ENCODE measurements at places on chromosomes 1 and 21.

DNA sequence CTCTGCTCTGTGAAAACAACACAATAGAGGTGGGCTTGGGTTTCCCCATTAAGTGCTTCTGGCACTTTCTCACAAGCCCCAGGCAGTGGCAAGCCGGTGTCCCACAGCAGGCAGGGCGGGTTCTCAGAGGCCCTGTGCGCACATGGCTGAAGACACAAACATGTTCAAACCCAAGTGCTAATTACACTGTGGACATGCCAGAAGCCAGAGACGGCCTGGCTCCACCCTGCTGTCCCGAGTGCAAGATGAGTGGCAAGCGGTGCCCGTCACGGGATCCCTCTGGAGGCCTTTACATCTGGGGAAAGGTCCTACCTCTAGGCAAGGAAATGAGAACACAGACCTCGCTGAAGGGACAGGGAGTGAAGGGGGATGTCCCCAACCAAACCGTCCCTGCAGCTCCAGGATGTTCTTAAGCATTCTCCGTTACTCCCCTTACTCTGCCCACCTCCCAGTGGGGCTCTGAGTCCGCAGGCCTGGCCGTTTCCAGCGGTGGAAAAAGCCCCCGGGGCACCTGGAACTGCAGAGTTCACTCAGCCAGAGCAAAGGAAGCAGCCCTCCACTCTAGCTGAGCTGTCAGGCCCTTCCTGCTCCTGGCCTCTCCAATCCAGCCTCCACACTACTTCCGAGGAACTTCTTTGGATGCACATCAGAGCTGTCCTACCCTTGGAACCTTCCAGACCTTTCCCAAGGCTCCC lies 57.4 kb downstream of the SLC66A1 start:
- no peak for DNase-seq

GRCh38 chr1:31570228-31570627 lies 6.1 kb upstream of the TINAGL1 start:
- DNase-seq, result no peak

DNA sequence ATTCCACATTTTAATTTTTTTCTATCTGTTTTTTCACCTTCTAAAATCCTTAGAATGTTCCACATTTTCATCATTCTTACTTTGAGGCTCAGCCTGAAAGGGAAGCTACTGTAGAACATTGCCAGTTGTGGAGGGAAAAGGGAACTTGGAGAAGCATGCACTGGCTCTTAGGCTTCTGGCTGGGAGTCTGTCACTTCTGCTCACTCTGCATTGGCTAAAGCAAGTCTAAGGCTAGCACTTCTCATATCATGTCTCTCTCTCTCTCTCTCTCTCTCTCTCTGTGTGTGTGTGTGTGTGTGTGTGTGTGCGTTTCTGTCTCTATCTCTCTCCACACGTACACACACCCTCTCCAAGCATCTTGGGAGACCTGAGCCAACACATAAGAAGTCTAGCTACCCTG lies 49.6 kb upstream of the ADAR start:
- DNase-seq, result no peak

DNA sequence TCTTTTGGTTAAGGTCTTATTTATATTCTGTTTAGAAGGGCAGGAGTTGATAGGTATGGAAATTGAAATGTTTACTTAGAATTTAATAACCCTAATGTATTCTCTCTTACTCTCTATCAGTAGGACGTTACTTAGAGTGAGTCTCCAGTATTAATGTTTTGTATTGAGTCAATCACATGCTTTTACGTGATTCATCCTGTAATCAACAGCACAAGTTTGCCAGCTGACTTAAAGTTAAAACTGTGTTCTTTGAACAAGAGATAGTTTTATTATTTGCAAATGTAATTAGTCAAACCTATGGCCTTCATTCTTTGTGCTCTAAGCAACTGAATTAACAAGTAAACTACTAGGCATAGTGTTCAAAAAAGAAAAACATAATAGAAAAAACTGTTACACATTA lies 57.3 kb downstream of the PKN2 start:
- DNase-seq, result peak; percentile 46

- DNase-seq, result peak; percentile 50
Observed at GRCh38 chr1:203281033-203281432, 24.3 kb upstream of the BTG2 start.

DNA sequence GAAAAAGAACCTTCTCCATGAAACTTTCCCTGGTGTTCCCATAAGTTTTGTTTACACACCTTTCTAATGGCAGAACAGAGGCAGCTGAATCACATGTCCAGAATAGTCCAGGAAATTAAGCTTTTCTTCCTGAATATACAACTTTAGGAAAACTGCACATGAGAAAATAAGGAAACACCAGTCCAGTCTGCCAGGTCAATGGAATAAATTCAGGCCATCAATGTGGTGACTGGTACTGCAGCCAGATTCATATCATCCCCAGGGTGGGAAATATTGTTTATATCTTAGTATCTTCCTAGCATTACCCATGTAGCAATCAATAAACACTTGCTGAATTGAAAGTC lies 6.7 kb upstream of the FBXO28 start:
- no peak for DNase-seq

- no peak for DNase-seq
Observed at GRCh38 chr1:88063605-88064004, 620.5 kb upstream of the PKN2 start.

DNA sequence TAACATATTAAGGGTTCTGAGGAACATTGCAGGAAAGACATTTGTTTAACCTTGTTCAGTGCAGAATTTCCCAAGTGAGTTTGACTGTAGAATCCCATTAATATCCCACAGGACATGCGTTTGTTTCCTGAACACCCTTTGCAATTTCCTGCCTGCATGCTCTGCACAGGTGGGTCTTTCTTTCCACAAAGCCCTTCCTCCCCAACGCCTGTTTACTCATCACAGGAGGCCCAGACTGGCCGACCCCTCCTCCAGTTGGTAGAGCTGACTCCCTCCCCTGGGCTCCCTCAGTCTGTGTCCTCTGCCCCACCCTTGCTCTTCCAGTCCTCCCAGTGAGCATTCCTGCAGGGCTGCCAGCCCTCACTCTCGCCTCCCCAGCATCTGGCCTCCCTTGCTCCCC lies 47.5 kb upstream of the CTPS1 start:
- DNase-seq, result no peak

GRCh38 chr1:71222668-71223067 lies 141.8 kb upstream of the ZRANB2 start:
- DNase-seq, result no peak

GRCh38 chr1:36087233-36088123 lies 1.2 kb upstream of the ADPRS start:
- no peak for DNase-seq

- DNase-seq, result peak; percentile 5
Observed at GRCh38 chr1:236315518-236315917, 33.8 kb upstream of the ERO1B start.

DNA sequence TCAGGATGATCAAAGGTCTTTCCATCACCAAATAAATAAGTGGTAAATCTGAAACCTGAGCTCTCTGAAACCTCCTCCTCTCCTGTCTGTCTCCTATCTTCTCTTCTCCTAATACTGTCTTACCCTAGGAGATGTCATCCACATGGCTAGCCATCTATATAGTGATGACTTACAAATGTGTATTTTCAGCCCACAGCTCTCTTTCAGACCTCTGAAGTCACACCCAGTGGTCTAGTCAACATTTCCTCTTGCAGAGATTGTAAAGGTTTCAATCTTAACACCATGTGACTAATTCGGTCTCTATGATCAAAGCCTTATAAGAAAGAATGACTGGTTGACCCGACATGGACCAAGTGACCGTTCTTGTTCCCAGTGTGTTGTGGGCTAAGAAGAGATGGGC lies 63.1 kb upstream of the DPT start:
- DNase-seq, result no peak

DNA sequence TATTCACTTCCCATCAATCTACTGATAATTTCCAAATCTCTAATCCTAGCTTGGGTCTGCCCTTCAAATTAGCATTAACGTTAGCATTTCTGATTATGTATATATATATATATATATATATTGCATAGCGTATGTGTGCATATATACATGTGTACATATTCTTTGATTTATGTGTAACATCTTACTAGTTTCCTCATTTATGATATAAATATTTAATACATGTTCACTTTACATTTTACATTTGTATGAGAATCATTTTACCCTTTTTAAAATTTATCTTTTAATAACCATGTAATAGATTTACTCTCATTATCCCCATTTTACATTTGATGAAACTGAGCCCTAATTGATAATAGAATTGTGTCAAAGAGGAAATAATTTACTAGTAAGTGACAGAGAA lies 164.7 kb downstream of the ZNF648 start:
- DNase-seq, result no peak

DNA sequence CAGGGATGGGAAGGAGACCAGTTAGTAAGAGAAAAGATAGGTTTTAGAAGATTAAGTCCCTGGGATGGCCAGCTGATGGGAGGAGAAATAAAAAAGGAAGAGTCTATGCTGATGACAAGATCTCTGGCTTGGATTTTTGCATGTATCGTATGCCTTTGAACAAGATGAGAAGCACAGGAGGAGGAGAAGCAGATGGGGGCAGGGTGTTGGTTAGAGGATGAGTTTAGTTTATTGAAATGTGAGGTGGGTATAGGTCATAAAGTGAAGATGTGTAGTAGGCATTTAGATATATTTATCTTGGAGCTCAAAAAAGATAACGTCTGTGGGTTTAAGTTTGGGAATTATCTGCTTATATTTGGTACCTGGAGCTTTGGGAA lies 1.4 kb downstream of the TIPRL start:
- DNase-seq, result no peak

DNA sequence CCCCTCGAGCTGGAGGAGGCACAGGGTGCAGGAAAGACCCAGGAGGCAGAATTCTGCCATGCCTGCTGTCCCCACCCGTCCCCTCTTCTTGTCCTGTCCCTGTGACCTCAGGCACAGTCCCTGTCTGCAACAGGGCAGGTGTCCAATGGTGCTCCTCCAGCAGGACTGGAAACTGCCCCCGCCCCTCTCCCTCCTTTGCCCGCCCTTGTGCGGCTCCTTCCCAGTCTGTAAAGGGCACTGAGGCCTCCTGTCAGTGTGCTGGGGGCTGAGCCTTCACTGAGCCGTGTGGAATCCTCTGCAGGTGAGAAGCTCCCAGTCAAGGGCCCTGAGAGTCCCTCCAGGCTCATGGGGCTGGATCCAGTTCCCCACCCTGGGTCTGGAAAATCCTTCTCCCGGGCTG lies 28.9 kb downstream of the PRDM16 start:
- no peak for DNase-seq

- peak; percentile 53 for DNase-seq
Observed at GRCh38 chr1:116497656-116498055, 73.2 kb downstream of the CD58 start.

- DNase-seq, result no peak
Observed at GRCh38 chr1:7960165-7960564, 1.3 kb upstream of the PARK7 start.

Data from EH (cell line).